ENCODE measurements at places on chromosomes 4 and X.

GRCh38 chr4:121358473-121358872 is 22.3 kb downstream of the QRFPR start:
- no peak for DNase-seq

DNA sequence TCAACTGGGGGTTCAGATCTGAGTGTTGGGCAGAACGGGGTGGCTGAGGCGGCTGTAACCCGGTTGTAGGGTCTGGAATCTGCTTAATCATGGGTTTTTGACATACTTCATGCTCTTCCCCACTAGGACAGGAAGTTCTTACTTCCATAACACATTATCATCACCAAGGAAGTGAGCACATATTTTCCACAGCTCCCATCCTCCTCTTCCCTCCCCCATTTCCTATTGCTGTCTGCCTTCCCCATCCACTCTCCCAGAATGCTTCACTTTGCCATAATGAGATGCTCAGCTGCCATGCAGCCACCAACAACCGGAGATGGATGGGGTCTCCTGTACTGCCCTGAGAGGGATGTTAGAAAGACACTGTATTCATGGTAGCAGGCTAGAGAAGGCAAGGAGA is 6.4 kb upstream of the DCUN1D4 start:
- DNase-seq = no peak

DNA sequence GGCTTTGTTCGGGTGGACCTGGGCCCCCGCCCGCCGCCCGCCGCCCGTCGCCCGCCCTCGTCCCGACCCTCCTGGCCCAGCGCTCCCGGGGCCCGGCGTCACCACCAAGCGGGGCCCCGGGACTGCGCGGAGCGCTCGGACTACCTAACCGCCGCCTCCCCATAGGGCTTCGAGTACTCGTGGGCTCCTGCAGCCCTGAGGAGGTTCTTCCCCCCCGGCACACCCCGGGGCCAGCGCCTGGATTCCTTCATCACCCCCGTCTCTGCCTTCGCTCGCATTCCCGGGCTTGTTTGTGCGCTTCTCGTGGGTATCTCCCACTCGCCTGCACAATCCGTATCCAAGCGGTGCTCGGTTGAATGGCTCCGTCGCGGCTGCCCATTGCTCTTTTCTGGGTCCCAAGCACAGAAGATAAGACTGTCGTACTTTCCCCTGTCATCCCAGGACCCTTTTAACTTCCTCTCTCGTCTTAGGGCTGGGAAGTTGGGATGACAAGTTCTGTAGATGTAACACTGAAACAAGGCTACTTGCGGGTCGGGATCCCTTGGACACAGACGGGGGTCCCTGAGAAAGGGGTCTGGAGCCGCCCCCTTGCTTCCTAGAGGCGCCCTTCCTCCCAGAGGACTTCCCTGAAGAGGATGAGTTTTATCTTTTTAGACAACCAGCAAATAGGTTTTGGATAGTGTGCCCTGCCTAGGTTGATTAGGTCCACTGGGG is 565 bp downstream of the MOB1B start:
- DNase-seq = peak; percentile 21

DNA sequence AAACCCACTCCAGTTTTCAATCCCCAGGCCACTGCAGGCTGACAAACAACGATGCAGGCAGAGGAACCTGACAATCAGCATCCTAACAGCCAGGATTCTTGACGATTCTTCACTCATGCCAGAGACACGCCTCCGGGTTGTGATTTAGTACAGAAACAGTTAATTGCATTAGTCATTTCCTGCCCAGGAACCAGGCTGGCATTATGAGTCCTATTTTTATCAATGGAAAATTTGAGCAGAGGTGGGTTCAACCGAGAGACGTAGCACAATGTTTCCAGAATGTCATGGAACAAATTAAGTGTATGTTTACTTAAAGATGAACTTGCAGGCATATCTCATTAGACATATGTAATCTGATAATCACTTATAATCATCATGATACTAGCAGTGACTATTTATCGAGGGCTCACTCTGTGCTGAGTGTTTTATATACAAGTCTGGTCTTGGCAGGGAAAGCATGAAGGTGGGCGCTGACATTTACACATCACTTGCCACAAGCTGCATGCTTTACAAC is 159.7 kb downstream of the NSUN7 start:
- DNase-seq = no peak

DNA sequence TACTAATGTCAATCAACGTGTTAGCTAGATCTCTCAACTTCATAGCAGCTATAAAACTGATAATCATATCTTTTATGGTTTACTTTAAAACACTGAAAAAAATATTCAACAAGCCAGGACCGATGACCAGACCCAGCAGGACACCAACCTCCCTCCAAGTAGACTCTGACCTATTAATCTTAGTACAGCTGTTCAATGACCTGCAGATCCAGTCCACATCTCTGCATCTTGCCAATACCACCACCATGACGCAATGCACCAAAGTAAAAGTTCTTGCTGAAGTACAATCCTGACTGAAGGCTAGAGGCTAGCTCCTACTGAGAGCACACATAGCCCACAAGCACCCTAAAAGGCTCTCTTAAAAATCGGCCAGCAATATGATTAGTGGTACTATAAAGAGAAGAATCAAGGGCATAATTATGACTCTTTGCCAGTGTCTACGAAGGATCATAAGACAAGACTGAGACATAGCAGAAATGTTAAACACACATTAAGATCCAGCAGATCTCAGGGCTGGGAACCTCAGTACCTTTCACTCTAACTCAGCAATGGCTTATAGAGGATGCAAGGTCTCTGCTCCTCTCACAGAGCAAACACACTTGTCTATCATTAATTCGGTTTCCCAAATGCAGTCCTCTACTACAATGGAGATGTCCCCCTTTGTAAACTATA is 7.6 kb downstream of the MED14 start:
- DNase-seq = no peak

GRCh38 chr4:35182451-35182850 is 1061.9 kb downstream of the ARAP2 start:
- no peak for DNase-seq

- DNase-seq = no peak
Observed at GRCh38 chrX:11648705-11649519, 16.8 kb downstream of the ARHGAP6 start.

DNA sequence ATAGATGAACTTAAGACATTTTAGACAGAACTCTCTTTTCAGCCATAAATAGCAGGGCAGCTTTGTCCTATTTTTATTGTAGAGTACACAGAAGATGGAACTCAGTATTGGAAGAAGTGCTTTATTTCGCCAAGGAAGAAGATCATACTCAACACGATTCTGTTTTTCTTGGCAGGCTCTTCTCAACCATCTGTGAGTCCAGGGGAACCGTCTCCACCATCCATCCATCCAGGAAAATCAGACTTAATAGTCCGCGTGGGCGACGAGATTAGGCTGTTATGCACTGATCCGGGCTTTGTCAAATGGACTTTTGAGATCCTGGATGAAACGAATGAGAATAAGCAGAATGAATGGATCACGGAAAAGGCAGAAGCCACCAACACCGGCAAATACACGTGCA is 37.6 kb downstream of the KIT start:
- DNase-seq = no peak

GRCh38 chr4:52076731-52077130 is 25.6 kb downstream of the SPATA18 start:
- no peak for DNase-seq

- DNase-seq = peak; percentile 27
Observed at GRCh38 chrX:66602381-66602938, 36.4 kb downstream of the EDA2R start.

Measured in caudate nucleus (tissue), 63 donors.